Stimulated activated CD4-positive, alpha-beta T cell treated with anti-CD3 and anti-CD28 coated beads, TNF-alpha, amount 100 ng/mL, for 24 hours (primary cell): ENCODE measurements at places on chromosomes 7 and 10.

GRCh38 chr10:73339436-73339835 lies 19.2 kb downstream of the CFAP70 start:
- no peak for DNase-seq

DNA sequence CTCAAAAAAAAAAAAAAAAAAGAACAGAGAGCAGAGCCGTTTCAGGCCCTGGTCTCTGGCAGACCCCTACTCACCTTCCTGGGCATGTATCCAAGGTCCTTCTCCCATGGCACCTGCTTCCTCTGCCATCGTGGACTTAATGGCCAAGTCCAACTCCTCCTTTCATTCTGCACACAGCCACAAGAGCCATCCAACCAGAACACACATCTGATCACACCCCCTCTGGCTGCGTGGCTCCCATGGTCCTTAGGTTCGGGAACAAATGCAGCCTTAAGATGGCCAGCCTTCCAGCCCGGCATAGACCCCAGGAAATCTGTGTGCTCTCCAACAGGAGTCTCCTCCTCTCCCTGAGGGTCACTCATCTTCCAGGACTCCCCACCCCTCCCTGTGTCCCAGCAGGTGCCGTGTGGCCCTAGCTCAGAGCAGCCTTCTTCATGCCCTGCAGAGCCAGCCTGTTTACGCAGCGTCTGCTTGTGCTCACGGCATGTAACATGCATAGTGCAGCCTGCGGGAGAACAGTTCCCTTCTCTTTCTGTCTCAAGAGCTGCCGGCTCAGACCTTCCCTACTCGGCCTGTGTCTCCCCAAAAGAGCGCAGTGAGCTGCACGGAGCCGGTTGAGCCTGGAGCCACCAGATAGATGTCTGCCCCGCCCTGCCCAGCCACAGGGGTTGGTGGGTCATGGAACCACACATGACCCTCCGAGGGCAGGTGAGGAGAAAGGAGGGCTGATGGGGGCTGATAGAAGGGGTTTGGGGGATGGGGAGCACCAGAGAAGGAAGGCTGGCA lies 157.3 kb downstream of the NRF1 start:
- no peak for DNase-seq

DNA sequence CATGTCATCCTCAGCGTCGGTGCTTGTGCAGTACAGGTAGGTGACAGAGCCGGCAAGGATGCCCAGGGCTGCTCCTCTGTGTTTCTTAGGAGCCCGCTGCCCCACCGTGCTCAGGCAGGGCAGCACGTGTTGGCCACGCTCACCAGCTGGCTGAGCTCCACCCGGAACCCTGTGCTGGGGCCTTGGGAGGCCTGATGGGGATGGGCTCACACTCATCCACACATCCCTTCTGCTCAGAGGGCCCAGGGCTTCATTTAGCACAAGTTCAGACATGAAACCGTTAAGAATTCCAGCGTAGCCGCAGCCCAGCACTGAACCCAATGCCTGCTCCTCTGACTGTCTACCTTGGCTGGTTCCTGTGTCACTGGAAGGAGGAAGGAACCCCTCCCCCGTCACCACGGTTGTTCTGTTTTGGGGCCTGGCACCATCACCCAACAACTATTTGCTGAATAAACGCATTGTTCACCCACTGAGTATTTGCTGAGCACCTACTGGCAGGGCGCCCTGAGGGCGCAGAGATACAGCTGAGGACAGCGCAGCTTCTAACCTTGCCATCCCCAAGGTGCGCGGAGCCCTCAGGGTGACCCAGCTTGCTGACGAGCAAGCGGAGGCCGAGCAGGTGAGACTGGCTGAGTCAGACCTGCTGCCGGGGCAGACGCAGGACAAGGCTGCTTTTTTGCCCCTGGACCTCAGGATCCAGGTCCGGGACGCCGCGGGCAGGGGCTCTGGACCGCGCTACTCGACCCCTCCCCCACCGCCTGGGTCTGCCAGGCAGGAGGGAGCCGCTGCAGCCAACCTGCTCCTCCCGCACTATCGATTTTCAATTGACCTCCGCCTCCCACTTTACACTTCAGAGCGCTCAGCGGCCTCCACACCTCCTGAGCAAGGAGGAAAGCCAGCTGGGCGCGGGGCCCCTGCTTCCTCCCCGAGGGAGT lies 50.6 kb upstream of the RET start:
- no peak for DNase-seq

DNA sequence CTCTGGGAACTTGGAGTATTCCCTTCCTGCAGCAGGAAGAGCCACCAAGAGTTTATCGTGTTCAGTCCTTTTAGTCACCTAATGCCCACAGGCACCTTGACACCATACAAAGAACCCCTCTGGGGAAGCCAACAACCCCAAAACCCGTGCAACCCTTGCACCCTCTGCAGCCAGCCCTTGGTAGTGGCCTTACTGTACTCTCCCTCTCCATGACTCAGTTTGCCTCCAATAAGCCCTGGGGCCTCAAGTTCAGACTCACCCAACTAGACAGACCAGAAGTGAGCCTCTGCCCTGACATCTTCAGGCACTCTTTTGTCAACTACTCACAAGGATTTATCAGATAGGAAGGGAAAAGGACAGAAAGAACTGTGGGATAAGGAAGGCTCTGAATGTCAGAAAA lies 30.9 kb downstream of the KCNMA1 start:
- no peak for DNase-seq
